ENCODE measurements at places on chromosomes 2 and 18. TPM values are rescaled to one million over a fixed set of nuclear protein-coding genes. Genes with fewer than 3 reads are reported as not detected.

The ALPI gene
- not detected for total RNA-seq

The SERPINB12 gene
- not detected for total RNA-seq

The FHL2 gene
- 464 TPM for total RNA-seq

The MC4R gene
- 0.28 TPM for total RNA-seq

The STARD6 gene
- 0.28 TPM for total RNA-seq

The SPATS2L gene
- 145 TPM for total RNA-seq

The CSRNP3 gene
- total RNA-seq: 0.72 TPM

The SOX11 gene
- total RNA-seq: 4.7 TPM

The ANO7 gene
- total RNA-seq: 0.36 TPM

The IL37 gene
- total RNA-seq: not detected

The MOB1A gene
- total RNA-seq: 60.8 TPM

The GCG gene
- total RNA-seq: not detected

The SPAG16 gene
- 16.9 TPM for total RNA-seq

The OTX1 gene
- total RNA-seq: not detected

DNA sequence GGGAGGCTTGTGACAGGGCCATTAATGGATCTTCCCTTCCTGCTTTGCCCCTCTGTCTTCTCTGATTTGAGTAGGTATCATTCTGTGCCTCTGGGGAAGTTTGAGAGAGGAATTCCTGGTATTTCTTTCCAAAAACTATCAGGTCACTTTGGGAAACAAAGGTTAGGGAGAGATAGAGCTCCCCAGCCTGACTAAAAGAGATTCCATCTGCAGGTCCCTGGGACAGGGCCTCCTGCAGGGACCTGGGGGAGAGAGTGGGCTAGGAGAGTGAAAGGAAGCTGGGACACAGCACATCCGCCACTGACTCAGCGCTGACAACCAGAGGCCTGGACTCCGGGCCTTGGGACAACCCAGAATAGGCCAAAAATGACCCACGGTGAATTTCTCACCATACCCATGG lies 6.4 kb downstream of the GALNT14 start:
- no peak for DNase-seq

DNA sequence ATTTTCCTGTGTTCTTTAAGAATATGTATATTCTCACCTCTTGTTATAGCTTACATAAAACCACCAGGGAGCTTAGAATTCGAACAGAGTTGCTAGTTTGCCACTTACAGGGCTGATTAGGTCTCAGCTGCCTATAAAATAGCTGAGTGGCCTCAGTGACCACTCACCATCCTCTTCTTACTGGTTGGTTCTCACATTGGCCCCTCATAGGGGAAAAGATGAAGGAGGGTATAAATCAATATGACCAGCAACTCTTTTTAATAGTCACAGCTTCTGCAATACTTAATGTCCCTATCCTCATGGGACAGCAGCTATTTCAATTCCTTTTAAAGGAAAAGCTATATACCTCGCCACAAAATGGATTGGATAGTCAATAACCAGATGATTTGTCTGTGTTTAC lies 199.4 kb upstream of the CDH20 start:
- no peak for DNase-seq

GRCh38 chr2:219728991-219729487 lies 101.6 kb downstream of the SLC4A3 start:
- DNase-seq: no peak

DNA sequence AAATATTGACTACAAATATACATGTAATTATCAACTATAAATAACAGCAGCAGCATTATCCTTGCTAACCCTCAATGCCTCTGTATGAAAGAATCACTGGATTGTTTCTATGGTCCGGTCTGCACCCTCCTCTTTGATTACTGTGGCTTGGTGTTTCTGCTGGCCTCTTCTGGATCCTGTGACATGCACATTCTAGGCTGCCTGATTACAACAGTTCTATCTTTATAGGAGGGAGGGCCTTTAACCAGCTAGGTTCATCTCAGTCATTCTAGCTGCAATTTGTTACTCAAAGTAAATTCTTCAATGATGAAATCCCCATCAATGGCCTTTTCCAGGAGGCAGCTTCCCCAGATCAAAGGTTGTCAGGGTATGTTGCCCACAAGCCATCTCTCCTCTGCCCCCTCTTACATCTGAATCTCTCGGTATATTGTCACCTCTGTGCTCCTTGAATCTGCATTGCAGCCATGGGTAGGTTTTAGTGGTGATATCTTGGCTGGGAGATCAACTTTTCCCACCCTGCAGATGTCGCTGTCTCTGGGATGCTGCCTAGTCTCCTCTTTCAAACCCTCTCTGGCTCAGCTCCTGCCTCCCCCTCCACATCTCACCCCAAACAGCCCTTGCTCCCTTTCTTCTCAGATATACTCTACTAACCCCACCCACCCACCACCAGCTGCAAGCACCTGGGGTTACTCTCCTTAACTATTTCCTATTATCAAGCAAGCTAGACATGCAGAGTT lies 106.2 kb upstream of the BZW1 start:
- peak; percentile 22 for DNase-seq

- no peak for DNase-seq
Measured at GRCh38 chr2:152413228-152414030, 78.5 kb downstream of the FMNL2 start.

DNA sequence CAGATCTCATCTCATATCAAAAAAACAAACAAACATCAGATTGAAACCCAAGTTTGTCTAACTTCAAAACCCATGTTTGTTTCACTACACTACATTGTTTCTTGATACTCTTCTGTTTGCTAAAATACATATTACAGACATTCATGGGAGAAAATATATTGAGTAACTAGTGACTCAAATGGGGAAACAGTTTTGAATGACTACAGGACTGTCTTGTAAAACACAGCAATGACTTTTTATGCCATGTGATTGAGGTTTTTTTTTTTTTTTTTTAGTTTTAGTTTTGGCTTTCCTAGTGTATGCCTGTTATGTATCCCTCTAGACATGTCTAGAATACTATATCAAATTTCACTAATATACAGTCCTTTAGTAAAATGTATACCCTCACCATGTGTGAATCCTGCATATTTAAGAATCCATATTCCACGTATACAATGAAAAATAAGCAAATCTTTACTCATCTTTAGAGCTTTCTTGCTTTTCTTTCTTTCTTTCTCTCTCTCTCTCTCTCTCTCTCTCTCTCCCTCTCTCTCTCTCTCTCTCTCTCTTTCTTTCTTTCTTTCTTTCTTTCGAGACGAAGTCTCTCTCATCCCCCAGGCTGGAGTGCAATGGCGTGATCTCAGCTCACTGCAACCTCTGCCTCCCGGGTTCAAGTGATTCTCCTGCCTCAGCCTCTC lies 46.6 kb upstream of the SERTAD2 start:
- DNase-seq: peak; percentile 50

DNA sequence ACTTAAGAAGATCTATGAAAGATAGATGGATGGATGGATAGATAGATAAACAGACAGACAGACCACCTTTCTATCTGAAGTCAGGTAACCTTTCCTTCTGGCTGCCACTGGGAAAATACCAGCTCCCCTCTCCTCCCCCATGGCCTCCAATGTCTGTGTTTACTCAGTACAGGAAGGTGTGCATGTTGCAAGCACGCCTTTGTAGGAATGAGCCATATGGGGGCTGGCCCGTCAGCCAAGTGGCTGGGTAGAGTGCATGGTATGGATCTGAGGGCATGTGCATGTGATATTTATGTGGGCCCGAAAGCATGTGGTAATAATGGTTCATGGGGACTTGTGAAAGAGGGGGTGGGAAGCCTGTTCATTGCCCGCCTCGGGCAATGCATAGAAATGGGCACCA lies 109.2 kb upstream of the FZD7 start:
- DNase-seq: no peak

GRCh38 chr18:12645751-12646203 lies 12.1 kb downstream of the SPIRE1 start:
- DNase-seq: peak; percentile 52

DNA sequence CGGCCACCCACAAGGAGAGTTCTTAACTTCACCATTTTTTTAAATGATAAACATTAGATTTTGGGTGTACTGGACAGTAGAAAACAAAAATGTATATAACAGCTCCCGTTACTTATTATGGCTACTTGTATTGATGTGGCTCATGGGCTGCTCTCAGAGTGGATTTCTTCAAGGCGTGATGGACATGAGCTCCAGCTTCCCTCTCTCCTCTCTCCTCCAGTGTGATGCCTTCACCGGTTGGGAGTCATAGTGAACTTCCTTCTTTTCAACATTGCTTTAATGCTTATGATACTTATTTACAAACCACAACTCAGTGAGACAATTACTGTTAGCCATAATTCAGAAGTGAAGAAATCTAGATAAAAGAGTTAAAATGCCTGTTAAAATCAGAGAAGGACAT lies 515.2 kb downstream of the RNF144A start:
- DNase-seq: no peak

- no peak for DNase-seq
Measured at GRCh38 chr18:42176599-42176998, 221.6 kb downstream of the PIK3C3 start.

GRCh38 chr2:196980001-196980400 lies 53.5 kb upstream of the PGAP1 start:
- no peak for DNase-seq

GRCh38 chr2:201559067-201559710 lies 84.1 kb downstream of the TMEM237 start:
- DNase-seq: no peak

GRCh38 chr2:177243073-177243472 lies 21.5 kb downstream of the NFE2L2 start:
- DNase-seq: no peak

- DNase-seq: no peak
Measured at GRCh38 chr2:165198181-165198580, 5.7 kb downstream of the SCN3A start.

DNA sequence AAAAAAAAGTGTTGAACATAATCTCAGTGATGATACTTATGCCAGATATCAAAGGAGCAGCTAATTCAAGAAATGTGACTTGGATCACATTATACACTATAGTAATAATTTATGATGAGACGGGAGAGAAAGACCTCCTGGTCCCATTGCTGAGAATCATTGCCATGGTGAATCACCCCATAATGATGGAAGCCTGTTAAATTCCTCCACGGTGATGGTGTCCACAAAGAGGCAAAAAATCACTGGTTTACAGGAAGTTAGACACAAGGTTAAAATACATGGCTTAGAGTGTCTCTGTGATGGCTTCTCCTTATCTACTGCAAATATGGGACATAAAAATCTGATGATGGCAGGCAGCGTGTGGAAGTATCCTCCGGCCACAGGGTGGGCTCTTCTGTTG lies 210.0 kb downstream of the CDH2 start:
- peak; percentile 41 for DNase-seq

- DNase-seq: no peak
Measured at GRCh38 chr2:2057125-2057721, 273.9 kb downstream of the MYT1L start.

- no peak for DNase-seq
Measured at GRCh38 chr2:15766303-15766861, 174.0 kb upstream of the MYCN start.

GRCh38 chr18:26504831-26505230 lies 43.5 kb downstream of the KCTD1 start:
- DNase-seq: no peak

DNA sequence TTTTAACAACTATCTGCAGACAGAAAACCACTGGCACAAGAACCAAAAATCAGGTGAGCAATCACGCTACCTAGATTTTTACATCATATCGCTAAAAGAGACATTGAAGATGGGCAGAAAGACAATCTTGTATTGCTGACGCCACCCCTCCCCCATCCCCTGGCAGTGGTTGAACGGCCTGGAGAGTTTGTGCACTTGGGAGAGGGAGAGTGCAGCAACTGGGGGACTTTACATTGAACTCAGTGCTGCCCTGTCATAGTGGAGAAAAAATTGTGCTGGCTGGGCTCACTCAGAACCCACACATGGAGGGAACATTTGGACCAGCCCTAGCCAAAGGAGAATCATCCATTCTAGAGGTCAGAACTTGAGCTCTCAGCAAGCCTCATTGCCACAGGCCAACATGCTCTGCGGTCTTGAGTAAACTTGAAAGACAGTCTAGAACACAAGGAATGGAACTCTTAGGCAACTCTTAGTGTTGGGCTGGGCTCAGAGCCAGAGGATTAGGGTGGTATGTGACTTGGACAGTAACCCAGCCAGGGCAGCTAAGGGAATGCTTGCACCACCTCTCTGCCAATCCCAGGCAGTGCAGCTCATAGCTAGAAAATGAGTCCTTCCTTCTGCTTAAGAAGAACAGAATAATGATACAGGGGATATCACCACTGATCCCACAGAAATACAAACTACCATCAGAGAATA lies 220.0 kb upstream of the CYP26B1 start:
- DNase-seq: peak; percentile 90

DNA sequence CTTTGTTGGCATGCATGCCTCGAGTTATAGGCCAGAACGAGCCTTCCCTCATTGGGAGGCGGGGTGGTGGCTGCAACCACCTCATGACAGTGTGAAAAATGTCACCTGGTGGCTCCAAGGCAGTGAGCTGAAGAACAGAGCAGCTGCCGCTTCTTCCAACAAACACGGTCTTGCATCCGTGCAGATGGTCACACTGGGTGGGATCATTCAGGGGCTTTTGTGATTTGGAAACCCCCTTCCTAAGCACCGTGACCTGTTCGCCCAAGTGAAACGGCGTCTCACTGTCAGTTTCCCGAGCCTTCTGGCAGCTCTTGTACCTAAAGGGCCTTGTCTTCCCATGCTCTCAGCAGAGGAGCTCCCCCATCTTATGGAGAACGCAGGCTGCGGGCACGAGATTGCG lies 159.7 kb downstream of the NAPG start:
- DNase-seq: no peak

DNA sequence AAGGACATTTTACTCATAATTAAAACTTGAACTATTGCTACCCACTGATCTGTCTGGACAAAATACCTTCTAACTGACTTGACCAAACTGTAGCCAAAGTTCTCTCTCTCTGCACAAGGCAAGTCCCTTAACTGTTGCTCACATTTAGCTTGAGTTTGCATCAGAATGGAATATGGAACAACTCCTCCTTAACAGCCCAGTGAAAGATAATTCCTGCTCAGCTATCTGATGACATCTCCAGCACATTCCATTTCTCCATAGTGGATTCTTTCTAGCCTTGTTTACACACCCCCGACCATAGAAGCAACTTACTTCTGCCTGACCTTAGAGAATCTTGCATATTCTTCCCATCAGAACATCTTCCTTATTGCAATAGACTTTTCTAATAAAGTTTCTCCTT lies 317.2 kb upstream of the CDH2 start:
- DNase-seq: peak; percentile 4

- no peak for DNase-seq
Measured at GRCh38 chr2:50469784-50470183, 562.1 kb downstream of the NRXN1 start.

DNA sequence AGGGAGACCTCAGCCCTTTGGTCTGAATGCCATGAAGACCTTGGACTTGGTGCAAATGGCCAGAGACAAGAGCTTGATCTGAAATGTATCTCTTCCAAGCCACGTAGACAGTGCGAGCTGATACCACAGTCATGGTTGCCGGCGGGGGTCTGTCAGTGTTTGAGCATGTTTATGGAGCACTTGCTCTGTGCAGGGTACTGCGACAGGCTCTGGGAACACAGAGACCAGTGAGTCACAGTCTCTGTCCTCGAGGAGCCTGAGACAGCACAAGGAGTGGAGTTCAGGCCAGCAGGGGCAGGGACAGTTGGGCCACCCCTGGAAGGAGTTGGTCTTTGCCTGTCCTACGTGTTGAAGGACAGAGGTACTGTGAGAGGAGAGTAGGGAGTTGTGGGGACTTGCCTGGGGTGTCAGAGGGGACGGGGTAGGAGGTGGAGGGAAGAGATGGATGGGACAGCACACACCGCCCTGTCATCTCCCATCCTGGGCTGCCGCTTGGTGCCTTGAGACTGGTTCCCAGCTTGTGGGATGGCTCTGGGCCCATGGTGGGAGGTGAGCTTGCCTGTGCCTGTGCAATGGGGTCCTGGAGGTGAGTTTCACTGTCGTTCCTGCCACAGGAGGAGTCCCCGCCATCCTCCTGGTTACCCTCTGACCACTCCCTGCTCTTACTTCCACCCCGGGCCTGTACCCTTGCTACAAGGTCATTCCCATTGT lies 39.5 kb downstream of the ATP6V1C2 start:
- DNase-seq: no peak
